ENCODE measurements at places on chromosomes 12 and 14.

DNA sequence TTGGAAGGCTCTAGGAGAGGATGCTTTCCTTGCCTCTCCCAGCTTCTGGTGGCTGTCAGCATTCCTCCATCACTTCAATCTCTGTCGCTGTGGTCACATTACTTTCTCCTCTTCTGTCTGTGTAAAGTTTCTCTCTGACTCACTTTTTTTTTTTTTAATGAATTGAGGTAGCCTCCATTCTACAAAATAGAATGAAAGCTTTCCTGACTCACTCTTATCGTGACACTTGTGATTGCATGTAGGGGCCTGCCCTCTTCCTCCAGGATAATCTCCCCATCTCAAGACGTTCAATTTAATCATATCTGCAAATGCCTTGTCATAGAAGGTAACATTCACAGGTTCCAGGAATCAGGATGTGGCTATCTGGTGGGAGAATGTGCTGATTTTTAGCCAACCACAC is 153.5 kb upstream of the HMGA2 start:
- no peak for DNase-seq

DNA sequence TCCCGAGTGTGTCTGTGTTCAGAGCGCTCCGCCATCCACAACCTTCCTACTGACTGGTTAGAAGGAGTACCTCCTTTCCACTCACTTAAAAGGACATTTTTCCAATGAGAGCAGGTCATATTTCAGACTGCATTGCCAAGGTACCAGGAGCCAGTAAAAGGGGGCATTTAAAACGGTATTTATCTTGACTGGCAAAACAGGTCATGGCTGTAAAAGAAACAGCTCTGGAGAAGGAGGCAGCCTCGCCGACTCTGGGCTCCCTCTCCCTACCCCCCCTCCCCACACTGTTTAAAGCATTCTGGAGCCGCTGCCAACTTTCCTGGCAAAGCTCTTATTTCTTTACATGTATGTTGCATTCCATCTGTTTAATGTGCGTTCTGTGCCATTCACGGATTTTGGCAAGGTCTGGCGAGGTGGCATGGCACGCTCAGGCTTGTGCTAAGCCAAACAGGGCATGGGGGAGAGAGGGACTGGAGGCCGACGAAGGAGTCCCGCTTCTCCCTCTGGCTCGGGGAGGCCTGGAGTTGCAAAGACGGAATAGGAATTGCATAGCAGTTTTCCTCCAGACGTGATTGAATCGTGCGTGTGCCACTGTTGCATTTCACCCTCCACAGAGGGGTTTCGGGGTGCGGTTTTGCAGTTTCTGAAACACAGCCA is 41.2 kb upstream of the MED13L start:
- DNase-seq: no peak

DNA sequence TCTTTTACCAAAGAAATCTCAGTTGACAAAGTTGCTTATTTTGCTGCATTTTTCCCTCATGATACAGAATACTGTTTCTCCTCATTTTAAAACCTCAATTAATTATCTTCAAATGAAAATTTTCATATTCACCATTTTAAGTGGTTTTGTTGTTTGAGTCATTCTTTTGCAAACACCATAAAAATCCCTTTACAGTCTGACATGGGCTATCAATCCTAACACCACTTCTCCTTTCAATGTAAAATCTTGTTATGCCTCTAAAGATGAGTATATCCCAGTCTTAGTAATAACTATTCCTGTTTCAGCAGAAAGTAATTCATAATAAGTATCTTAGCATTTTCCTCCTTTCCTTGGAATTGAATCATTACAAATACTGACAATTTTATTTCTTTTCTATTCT is 192.2 kb downstream of the SYT1 start:
- DNase-seq: no peak

DNA sequence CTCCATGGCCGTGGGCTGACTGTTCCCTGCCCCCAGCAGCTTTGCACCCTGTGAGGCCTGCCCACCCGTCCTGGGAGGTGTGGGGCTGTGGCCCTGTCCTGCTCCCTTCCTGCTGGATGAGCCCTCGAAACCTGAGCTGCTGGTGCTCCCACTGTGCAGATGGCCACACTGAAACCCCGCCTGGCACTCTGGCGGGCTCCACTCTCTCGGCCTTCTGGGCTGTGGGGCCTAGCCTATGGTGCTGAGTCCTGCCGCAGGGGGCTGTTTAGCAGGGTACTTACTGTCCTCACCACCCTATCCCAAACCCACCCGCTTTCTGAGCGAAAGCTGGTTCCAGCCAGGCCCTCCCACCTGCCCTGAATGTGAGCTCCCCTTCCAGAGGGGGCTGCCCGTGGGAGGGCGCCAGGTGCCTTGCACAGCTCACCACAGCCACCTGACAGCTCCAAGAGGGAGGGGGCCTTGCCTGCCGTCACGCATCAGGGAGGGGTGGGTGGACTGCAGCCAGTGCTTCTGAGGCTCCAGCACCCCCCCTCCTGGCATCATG is 7.3 kb downstream of the SLC25A47 start:
- no peak for DNase-seq

GRCh38 chr14:64095620-64096019 is 198.6 kb downstream of the ESR2 start:
- no peak for DNase-seq

GRCh38 chr12:60666895-60667294 is 1071.1 kb downstream of the SLC16A7 start:
- DNase-seq: no peak

DNA sequence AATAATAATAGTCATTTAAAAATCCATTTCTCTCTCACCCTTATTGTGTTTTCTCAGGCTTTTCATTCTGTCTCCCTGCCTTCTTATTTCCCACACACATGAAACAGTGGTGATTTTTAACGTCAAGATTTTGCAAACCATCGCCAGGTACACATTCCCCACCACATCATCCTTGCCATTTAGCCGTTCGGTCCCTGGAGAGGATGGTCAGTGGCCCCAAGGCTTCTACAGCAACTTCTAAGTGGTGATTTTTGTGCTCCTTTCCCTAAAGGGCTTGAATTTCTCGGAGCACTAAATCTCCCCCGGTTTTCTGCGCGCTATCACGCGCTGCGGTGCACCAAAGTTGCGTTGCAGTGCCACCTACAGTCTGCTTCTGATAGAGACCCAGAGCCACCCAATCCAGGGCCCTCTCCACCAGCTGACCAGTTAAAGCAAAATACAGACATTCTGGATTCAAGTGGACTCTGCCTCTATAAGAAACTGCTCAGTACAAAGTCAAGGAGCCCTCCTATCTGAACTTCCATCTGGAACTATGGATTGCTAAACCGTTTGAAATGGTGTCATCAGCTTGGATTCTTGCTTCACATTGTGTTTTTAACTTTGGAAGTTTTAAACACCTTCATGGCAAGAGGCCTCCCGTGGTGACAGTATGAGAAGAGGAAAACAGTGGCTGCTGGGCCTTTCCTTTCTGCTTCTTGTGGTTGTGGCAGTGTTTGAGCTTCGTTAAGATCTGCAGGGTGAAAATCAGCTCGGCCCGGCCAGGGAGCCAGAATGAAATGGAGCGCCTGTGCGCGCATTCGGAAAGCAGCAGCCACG is 234.0 kb downstream of the SPTSSA start:
- peak; percentile 42 for DNase-seq

- no peak for DNase-seq
These were observed 175.1 kb upstream of the GZMB start for GRCh38 chr14:24809135-24809534.

DNA sequence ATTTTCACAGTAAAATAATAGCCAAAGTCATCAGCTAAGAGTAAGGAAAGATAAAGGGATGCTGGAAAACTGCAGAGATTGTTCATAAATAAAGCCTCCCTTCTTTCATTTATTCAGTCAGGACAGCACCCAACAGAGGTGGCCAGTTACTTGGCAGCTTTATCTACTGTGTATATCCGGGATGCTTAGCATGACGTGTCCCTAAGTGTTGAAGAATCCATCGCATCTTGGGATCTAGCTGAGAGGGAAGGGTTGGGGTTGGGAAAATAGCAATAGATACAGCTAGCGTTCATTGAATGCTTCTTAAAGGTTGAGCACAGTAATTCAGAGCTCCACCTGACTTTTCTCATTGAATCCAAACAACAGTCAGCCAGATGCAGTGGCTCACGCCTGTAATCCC is 5.6 kb upstream of the ERBB3 start:
- DNase-seq: no peak

GRCh38 chr12:92436856-92437255 is 265.9 kb upstream of the PLEKHG7 start:
- DNase-seq: no peak

DNA sequence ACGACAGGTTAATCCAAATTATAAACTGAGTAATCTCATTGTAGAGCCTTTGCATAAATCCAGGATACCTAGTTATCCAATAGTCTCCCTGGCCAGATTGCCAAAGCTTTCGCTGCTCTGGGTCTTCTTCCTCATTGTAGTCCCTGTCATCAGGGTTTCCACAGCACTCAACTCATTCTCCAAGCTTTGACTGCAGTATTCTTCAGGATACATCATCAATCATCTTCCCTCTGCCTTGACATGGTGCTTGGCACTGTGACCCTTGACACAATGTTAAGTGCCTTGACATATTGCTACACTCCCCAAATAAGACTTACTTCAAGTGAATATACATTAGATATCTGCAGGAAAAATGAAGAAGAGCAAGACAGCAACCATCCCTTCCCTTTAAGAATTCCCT is 60.1 kb upstream of the RESF1 start:
- no peak for DNase-seq

DNA sequence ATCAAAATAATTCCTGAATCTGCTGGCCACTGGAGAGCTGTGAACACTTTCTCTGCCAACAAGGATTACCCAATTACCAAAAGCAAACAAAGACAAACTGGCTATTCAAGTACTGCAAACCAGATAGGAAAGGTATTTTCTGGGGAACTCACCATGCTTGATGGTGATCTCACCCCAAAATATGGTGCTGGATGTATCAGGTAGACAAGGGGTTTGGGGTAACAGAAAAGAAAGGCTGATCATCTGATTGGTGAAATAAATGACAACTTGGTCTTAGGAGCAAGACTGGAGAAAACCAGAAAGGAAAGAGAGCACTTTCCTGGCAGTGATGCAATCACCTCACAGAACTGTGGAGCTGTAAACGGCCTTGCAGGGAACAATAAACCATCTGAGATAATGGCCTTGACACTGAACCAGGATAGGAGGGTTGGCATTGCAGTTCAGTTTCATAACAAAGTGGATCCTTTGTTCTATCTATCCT is 31.0 kb upstream of the NPFF start:
- DNase-seq: no peak

- no peak for DNase-seq
These were observed 12.7 kb downstream of the CCDC197 start for GRCh38 chr14:94009767-94010166.

GRCh38 chr12:115756804-115757203 is 520.7 kb downstream of the MED13L start:
- DNase-seq: no peak

GRCh38 chr14:89303456-89304435 is 113.3 kb downstream of the FOXN3 start:
- no peak for DNase-seq

GRCh38 chr12:88057994-88058718 is 29.0 kb upstream of the C12orf50 start:
- DNase-seq: no peak

DNA sequence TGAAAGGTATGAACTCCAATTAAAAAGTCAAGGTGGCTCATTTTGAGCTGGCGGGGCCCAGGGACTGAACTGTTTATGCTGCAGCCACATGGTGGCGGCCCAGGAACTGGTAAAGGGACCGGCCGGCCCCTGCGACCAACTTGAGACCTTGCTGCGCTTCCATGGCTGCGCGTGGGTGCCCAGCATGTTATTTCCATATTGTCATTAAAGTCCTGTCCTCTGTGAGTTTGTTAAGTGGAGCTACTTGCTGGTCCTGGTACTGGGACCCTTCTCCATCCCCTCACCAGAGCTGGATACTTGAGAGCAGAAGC is 62.3 kb downstream of the BEGAIN start:
- no peak for DNase-seq

DNA sequence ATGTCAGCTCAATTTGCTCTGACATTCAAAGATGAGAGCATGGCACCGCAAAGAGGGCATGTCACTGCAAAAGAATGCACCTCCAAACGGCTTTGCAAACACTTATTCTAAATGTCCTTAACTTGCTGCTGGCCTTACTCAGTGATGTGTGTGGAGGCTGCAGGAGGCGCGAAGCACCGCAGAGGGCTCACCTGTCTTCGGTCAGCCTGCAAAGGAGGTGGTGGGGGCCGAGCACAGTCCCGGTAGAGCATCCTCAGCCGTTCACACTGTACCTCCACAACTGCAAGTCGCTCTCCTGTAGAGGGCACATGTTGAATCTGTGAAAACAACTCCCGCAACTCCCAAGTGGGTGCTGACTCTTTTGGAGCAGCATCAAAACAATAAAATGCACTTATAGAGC is 93.8 kb downstream of the TRAFD1 start:
- DNase-seq: no peak

DNA sequence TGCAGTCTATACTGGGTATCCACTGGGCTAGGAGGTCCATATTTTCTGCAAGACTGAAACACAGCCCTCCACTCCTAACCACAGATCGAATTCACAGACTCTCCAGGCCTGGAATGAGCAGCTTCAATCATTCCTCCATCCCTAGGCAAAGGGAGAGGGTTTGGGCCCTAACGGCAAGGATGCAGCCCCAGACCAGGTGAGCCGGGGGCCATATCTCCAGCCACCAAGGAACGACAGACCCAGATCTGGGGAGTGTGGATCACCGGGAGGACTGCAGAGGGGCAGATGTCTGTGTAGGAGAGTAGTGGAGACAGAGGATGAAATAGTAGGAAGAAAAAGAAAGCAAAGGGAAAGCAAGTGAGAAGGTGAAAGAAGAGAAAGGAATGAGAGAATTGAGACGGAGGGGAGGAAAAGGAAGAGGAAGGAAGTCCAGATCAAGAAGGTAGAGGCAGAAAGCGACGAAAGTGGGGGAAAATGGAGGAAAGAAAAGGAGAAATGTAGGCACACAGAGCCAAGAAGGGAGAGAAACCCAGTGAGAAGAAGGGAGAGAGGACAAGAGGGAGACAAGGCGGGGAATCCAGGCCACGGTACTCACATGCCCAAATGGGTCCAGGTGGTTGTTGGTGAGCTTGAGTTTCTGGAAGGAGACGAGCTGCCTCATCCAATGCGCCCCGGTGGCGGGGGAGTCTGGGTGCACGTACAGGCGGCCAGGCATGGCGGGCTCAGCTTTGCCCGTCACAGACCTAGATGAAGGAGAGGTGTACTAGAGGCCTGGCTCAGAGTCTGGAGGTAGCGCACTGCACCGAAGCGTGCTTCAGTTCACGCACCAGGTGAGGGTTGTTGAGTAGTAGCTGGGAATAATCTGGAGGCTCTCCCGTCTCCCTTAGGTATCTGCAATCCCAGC is 7.7 kb downstream of the TBX5 start:
- DNase-seq: no peak

DNA sequence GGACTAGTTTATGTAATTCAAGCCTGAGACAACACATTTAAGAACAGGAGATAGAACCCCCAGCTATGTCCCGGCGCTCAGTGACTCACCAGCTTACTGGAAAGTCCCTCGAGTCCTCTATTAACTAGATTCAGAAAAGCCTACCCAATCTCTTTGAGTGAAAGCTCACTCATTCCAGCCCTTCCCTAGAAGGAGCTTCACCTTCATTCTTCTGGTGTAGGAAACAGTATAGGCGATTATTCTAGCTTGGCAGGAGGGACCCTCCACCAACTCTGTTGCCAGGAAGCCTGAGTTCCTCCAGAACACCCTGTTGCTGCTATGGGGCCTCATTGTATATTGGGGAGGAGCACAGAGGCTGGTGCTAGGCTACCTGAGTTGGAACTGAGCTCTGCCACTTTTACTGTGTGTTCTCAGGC is 57.2 kb upstream of the AEBP2 start:
- peak; percentile 31 for DNase-seq

GRCh38 chr12:21828136-21828775 is 53.8 kb upstream of the KCNJ8 start:
- DNase-seq: no peak

Data from activated T-cell treated with anti-CD3 and anti-CD28 coated beads for 24 hours (primary cell).